ENCODE measurements at places on chromosomes 7 and 10.

- DNase-seq: peak; percentile 49
Observed at GRCh38 chr10:7819121-7819460, 786 bp downstream of the TAF3 start.

DNA sequence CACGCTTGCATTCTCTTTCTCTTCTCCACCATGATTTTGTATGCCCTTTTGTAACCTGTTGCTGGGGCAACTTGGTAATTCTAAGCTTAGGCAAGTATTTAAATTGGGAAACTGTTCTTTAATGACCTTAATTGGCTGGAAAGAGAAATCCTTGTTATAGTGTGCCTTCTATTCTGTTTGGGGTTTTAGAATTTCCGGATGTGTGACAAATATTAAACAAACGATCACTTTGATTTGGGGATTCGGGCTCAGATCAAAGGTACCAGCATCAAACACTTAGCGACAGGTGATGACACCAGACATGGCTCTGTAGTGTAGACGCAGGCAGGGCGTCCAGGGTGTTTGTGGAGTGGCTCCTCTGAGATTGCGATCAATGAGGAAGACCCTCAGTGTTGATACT lies 55.0 kb downstream of the RAB11FIP2 start:
- DNase-seq: no peak

- DNase-seq: no peak
Observed at GRCh38 chr10:14815681-14816080, 22.2 kb downstream of the CDNF start.

- DNase-seq: no peak
Observed at GRCh38 chr10:132611986-132612385, 74.4 kb downstream of the INPP5A start.

- no peak for DNase-seq
Observed at GRCh38 chr10:78820007-78820362, 248.8 kb upstream of the ZMIZ1 start.

DNA sequence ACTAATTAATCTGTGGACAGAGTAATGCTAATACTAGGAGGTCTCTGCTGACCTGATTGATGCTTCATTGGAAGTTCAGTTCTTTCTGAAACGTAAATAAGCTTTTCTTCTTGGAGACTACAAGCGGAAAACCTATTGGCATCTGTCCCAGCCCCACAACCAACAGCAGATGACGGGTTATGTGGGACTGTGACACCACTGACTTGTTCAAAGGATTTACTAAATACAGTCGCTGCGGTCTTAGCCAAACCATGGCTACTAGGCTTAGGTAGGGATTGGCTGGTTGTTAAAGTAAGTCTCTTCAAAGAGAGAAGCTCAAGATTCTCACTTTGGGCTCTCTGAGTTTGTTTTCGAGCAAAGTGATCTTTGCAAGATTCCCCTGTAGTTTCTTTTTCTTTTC lies 68.3 kb downstream of the HYCC1 start:
- no peak for DNase-seq

DNA sequence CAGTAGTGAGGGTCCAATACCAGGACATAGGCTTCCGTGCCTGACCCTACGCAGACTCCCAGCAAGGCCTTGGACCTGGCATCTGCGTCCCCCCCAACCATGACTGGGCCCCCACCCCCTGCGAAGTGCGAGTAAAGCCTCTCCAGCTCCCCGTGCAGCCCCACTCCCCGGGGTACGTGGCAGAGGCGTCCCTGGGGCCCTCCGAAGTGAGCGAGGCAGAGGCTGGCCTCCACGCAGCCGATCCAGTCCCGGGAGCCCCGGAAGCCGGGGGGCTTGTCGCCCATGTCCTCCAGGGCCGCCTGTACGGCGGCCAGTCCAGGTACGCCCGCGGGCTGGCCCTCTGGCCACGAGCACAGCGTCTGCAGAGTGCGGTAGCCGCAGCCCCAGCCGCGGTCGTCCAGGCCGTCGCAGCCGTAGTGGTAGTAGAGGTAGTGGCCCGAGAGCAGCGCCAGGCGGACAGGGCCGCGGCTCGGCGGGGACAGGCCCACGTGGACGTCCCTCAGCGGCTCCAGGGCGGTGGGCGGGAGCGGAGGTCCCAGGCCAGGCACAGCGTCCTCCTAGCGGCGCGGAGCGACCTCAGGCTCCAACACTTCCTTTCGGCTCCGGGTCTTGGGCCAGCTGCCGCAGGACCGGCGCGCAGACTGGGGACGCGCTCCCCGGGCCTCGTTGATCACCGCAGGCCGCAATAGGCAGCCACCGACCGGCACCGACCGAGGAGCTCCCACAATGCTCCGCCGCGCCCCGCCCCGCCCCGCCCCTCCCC lies at the start of gene UFSP1:
TSS of gene UFSP1 (minus strand) at position 728 of the 763 bp plus-strand sequence. CDS start at position 284, 444 bp downstream.
- no peak for DNase-seq

GRCh38 chr7:157870644-157871290 lies 534.0 kb downstream of the DNAJB6 start:
- DNase-seq: no peak

DNA sequence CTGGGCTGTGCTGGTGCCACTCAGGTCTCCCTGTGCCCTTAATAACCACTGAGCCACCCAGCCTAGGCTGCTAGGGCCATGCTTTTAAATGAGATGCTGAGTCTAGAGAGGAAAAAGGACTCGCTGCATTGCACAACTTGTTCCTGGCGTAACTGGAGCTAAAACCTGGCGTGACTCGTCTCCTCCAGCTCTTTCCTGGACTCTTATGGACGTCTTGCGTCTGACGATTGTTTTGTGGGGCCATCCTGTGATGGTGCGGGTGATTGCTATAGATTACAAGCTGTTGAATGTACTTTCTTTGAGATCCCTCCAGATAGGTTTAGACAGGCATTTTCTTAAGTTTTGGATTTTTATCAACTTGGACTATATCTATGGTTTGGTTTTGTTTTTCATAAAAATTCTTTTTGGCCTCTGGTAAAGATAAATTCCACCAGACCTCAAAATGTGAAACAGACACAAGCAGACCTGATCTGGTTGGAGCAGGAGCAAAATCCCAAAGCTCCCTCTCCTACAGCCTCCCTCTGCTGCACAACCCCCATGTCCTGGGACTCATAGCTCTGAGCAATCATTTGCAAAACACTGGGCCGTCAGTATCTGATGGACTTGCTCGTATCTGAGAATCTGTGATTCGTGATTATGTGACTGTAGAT lies 230.3 kb downstream of the ARHGAP12 start:
- DNase-seq: no peak

DNA sequence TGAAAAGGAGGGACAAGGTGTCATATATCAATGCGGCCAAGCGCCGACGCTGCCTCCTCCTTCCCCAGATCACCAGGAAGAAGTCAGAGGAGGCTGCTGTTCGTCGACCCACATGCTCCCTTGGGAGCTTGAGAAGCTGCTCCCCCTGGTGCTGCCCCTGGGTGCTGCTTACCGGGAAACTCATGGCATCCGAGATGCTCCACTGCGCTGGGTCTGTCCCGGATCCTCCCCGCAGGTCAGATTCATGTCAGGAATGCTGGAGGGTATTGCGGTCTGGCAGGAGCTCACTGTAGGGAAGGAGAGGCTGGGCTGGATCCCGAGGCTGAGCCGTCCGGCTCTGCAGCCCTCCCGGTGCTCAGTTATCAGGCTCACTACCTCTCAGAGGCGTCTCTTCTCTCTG lies 123.7 kb upstream of the FAM20C start:
- DNase-seq: no peak

DNA sequence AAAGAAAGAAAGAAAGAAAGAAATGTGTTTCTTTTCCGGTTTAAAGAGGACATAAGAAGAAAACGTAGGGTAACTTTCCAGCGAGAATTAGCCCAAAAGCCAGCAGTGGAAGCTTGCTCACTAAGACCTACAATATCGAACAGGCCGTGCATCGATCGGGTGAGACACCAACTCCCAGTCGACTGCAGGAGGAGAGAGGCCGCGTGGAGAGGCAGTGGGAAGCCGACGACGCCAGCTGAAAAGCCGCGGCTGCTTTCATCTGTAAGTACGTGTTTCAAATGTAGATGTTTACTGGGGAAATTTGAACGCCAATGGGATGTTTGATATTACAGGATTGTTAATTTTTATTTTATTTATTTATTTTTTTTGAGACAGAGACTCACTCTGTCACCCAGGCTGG lies 28.6 kb upstream of the GIMAP8 start:
- no peak for DNase-seq

DNA sequence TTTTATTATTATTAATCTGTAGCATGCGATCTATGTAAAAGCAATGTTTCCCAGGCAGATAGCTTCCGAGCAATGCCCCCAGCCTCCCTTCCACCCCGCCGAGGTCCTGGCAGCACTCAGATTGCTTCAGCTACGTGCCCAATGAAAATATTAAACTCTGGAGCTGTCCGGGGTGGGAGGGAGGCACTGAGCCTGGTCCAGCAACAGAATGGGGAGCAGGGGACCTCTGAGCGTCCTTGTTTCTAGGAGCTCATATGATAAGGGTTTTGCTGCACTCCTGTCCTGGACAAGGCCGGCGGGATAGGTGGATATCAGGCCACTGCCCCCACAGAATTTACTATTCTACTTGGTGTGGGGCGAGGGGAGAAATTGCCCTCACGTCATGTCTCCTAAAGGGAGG lies 44.5 kb upstream of the CDK1 start:
- DNase-seq: no peak

DNA sequence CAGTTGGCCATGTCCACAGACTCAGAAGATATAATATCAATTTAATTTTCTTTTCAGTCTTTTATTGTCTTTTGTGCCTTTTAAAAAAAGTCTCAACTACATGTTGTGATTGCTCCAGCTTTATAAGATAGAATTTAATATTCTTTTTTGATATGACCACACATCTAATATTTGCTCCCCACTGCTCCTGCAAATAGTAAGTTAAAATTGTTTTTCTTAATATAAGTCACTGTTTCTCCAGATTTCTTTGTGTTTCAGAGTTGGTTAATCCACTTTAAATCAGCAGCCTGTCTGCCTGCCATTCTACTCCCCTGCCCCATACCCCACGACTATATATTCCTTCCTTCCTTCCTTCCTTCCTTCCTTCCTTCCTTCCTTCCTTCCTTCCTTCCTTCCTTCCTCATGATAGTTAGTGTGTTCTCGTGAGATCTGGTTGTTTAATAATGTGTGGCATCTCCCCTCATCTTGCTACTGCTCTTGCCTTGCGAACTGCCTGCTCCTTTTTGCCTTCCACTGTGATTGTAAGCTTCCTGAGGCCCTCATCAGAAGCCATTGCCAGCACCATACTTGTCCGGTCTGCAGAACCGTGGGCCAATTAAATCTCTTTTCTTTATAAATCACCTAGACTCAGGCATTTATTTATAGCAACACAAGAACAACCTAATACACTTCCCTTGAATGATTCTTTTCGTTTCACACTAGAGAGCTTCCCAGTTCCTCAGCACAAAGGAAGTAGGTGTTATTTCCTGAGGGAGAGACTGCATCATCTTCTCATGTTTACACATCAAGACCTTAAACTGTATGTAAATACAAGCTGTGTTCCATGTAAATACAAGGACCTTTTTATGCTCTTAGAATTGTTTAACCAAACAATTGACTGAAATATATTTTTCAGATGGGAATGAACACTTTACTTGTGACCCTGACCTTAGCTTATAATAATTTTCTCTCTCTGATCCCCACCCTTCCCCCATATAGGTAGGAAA lies 24.5 kb downstream of the TAS2R16 start:
- DNase-seq: no peak

- no peak for DNase-seq
Observed at GRCh38 chr10:124588736-124589490, 127.3 kb downstream of the LHPP start.

DNA sequence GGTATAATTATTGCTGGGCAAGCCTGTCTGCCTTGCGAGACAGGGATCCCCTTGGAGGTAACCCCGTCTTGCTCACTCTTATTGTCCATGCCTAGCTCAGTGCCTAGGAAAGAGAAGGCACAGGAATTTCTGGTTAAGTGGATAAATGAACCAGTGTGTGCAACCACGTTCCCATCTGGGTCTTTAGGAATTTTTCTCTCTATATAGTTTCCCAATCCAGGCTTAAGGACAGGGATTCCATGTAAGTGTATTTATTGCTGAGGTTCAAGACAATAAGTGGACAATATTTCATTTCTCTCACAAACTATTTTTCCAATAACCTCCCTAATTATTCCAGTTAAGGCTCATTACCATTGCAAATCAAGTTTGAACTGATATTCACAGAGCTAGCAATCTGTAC lies 8.9 kb upstream of the ADAM12 start:
- DNase-seq: no peak

All from natural killer cell (primary cell).